ENCODE measurements at places on chromosomes 16 and 17.

GRCh38 chr16:70687102-70687511 lies 1.3 kb upstream of the MTSS2 start:
- no peak for DNase-seq

GRCh38 chr16:1426734-1427471 lies 4.0 kb upstream of the PERCC1 start:
- DNase-seq = no peak

DNA sequence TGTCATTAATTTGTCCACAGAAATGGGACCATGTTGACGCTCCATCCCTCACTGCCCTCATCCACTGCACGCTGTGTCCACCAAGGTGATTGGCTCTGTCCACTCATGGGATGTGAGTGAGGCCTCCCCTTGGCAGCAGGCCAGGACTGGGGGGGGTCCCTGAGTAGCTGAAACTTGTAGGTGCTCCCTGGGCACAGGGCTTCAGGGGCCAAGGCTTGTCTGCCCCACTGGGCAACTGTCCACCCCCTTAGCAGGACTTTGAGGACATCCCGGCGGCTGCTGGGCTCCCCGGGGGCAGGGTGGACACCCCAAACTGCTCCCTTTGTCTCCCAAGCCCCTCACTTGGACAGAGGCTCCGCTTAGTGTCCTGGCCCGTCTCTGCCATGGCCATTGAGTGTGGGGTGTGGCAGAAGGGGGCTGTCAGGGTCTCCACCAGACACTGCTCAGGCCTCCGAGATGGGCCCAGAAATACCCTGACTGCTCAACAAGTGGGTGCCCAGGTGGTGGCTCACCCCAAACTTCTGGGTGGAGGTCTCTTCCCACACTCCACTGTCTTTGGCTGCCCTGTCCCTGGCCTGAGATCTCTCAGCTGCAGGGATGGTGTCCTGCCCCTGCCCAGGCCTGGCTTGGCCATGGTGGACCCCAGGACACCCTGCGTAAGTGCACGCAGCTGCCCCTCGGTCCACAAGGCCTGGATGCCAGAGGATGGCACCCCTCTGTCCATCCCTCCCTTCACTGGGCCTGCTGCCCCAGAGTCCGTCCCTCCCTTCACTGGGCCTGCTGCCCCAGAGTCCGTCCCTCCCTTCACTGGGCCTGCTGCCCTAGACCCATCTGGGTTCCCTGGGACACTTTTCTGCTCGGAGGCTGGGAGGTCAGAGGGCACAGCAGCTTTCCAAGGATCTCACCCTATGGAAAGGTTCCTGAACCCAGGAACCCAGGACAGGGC lies 2.9 kb upstream of the RAB40C start:
- no peak for DNase-seq

DNA sequence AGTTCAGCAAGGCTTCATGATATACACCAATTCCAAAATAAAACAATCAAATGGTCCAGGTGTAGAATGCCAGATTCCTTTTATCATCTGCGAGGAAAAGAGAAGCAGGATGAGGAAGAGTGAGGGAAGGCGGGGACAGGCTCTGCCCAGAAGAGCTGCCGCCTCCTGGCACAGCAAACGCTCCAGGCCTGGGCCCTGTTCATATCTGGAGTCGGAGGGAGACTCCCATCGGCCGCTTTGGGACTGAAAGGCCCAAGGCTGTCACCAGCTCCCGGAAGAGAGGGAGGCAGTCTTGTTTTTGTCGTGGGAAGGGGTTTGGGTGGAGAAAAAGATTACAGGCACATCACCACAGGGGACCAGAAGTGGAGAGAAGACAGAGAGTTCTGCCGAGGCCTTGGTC lies 29.0 kb upstream of the SLC25A19 start:
- no peak for DNase-seq

DNA sequence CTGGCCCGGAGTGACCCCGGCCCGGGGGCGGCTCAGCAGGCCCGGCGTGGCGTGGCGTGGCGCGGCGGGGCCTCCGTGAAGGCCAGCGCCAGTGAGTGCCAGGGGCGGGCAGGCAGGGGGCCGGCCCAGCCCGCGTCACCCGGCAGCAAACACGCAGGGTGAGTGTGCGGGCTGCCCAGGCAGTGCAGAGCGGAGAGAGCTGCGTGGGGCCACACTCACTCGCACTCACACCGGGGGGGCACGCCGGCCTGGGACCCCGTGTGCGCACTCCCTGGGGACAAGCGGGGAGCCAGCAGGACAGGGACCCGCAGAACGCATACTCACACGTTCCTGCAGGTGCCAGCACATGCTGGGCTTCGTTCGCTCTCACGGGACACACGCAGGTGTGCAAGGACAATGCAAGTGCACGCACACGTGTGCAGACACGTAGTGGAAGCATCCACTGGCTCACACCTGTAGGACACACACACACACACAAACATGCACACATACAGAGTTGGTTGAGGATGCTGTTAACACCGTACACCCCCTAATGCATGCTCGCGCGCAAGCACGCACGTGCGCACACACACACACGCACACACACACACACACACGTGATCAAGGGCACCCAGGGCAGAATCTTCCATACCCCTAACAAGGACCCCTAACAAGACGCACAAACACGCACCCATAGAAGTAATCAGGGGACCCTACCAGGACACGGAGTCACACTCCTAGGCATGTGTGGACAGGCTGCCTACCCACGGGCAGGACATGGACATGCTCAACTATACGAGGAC lies 7.7 kb downstream of the USP6 start:
- DNase-seq = peak; percentile 44

DNA sequence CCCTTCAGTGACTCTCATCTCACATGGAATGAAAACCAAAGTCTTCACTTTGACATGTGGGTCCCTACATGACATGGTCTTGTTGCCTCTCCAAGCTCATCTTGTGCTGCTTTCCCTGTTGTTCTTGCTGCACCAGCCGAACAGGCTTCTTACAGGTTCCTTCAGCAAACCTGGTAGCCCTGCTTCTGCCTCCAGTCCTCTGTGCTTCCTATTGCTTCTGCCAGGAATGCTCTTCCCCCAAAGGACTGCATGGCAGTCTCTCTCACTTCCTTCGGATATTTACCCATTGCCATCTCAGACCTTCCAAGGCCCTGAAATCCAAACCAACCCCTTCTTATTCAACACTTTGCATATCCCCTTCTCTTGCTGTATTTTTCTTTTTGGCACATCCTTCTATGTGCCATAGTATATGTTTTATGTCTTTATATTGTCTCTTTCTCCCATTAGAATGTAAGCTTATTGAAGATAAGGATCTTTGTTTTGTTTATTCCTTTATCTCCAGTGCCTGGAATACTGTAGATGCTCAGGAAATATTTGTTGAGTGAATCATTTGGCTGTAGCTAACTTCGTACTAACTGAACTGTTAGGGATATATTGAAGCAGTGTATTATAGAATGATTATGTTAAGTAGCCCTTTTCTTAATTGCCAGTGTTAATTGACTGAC lies 57.9 kb upstream of the SLC12A3 start:
- no peak for DNase-seq

- no peak for DNase-seq
Observed at GRCh38 chr17:75840799-75841164, 3.4 kb downstream of the UNC13D start.

- no peak for DNase-seq
Observed at GRCh38 chr17:2250140-2251095, 53.2 kb downstream of the SMG6 start.

DNA sequence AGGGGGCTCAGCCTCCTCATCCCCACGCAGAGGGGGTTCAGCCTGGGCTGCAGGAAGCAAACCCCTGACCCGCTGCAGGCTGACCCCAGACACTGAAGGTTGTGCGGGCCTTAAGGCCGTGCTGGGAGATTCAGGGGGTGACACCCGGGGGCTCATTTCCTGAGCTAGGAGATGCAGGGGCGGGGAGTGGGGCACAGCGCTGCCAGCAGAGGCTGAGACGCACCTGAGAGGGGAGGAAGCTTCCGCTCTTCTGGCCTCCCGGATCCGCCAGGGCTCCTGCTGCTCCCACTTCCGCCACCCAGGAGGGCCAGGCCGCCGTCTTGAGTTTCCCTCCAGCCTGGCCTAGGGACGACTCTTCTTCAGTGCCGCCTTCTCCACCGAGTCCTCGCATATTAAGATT lies 173.2 kb upstream of the FOXF1 start:
- no peak for DNase-seq

DNA sequence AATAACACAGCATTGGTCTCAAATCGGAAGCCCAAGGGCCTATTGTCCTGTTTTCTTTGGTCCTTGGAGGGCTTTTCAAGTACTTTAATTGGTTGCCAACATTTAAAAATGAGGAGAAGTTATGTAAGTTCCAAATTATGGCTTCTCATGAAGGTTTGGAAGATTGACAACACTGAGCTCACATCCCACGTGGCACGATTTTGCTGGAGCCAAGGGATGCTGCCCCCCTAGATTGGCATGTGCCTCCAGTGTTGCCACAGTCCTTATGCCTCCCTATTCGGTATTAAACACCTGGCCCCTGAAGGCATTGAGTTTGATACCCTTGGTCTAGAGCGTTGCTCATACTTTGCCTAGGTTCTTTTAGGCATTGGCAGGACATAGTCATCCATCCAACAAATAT lies 108.0 kb downstream of the ZNF18 start:
- no peak for DNase-seq

DNA sequence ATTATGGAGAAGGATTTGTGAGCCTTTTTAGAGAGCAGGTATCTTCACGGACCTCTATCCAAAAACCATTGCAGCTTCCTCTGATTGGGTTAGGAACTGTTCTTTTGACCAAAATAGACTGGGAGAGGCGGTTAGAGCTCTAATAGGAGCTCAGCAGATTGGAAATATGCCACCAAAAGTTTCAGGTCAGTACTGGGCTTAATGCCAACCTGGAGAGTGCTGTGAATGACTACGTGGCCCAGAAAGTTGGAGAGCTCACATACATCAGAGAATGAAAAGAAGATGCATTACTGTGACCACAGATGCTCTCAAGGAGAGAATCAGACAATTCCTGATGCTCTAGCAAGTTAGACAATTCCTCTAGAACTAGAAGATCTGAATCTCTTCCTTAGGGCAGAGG lies 86.5 kb downstream of the ABCA8 start:
- no peak for DNase-seq

- no peak for DNase-seq
Observed at GRCh38 chr17:51133365-51133764, 12.7 kb upstream of the SPAG9 start.

DNA sequence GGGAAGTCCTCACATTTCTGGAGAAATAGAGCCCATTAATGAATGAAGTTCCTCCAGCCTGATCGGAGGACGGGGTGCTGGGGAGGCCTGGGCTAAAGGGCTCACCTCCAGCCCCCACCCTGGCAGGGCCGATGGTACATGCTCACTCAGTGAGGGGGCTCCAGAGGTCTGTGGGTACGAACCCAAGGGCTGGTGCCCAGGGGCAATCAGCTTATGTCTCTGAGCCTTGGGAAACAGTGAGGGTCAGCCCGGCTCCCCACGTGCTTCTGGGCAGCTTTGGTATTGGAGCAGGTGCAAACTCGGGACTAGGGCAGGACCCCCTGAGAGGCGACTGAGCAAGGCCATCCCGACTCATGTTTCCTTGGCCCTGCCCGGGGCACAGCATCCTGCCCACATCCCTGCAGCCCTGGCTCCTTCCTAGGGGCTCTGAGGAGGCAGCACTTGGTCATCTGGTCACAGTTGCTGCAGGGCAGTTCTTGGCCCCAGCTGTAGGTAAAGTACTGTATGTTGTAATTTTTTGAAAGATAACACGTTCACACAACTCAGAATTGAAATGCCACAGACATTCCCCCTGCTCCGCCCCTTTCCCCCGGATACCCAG lies 969 bp upstream of the CETP start:
- no peak for DNase-seq

GRCh38 chr17:31274252-31274651 lies 22.8 kb downstream of the OMG start:
- DNase-seq = no peak

GRCh38 chr17:76911299-76912017 lies 43.3 kb downstream of the MGAT5B start:
- no peak for DNase-seq

- DNase-seq = no peak
Observed at GRCh38 chr17:80712089-80712488, 167.5 kb downstream of the RPTOR start.

DNA sequence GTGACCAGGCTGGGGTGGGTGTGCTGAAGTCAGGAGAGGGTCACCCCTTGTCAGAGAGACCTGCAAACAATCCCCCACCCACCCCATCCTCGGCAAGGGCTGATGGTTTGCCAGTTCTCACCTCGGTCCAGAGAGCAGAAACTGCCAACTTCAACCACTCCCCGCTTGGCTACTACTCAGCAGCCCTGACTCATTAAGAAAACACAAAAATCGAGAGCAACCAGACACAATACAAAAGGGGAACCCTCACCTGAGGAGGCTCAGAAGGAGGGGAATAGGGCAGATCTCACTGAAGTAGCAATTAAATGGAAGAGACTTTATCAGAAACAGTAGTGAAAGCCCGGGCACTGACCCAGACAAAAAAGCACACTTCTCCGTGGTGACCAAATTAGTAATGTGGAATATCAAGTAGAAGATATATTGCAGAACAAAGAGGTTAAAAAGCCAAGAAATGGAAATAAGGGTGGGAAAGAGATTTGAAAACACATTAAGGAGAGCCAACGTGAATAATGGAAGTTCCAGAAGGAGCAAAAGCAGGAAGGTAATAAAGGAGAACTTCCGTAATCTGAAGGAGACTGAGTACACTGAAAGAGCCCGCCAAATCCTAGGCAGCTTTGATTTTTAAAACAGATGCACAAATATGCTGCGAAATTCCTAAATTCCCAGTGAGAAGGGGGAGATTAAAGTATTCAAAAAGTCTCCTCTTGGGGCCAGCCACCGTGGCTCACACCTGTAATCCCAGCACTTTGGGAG lies 23.6 kb downstream of the CENPV start:
- no peak for DNase-seq

- DNase-seq = no peak
Observed at GRCh38 chr17:9294661-9295210, 273.4 kb downstream of the NTN1 start.

DNA sequence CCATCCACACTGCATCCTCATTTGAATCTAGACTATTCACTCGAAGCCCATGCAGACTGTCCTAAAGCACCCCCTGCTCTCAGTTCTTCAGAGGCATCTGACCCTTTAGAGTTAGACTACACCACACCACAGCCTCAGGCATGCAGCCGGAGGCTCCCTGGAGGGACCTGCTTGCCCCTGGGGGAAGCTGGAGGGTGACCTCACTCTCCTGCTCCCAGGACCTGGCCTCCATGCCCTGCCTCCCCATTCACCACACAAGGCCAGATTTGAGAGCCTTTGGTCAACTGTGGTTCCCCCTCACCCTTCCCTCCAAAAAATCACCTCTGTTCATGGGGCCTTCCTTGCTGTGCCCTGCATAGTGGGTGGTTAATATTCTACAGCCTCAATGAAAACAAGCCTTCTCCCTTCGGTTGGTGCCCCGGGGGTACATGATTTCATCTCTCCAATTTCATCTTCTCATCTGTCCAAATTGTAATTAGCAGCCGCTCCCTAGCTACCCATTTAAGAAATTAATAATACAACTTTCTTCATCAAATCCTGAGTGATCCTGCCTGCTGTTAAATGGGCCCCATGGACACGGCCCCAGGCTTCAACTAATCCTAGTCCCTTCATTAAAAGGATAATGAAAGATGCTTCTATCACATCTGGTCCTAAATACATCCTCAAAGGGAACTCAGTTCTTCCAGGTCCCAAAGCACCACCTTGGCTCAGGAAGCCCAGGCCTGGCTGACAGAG lies 24.4 kb downstream of the ABCC12 start:
- no peak for DNase-seq

- no peak for DNase-seq
Observed at GRCh38 chr17:41360296-41360995, 9.2 kb downstream of the KRT33B start.

GRCh38 chr17:79249929-79250521 lies 175.4 kb downstream of the ENGASE start:
- no peak for DNase-seq

Measured in activated CD8-positive, alpha-beta memory T cell treated with anti-CD3 and anti-CD28 coated beads, Interleukin-2, amount 50 U/mL, for 48 hours (primary cell).